T-cell (primary cell): ENCODE measurements at places on chromosomes 11 and 22. TPM values are rescaled to one million over a fixed set of nuclear protein-coding genes. Genes with fewer than 3 reads are reported as not detected.

The NTM gene
- not detected for total RNA-seq

- no peak for DNase-seq
Observed at GRCh38 chr11:81700076-81700475, 1033.6 kb downstream of the FAM181B start.

- DNase-seq = no peak
Observed at GRCh38 chr11:63274776-63275175, 31.4 kb upstream of the SLC22A25 start.

DNA sequence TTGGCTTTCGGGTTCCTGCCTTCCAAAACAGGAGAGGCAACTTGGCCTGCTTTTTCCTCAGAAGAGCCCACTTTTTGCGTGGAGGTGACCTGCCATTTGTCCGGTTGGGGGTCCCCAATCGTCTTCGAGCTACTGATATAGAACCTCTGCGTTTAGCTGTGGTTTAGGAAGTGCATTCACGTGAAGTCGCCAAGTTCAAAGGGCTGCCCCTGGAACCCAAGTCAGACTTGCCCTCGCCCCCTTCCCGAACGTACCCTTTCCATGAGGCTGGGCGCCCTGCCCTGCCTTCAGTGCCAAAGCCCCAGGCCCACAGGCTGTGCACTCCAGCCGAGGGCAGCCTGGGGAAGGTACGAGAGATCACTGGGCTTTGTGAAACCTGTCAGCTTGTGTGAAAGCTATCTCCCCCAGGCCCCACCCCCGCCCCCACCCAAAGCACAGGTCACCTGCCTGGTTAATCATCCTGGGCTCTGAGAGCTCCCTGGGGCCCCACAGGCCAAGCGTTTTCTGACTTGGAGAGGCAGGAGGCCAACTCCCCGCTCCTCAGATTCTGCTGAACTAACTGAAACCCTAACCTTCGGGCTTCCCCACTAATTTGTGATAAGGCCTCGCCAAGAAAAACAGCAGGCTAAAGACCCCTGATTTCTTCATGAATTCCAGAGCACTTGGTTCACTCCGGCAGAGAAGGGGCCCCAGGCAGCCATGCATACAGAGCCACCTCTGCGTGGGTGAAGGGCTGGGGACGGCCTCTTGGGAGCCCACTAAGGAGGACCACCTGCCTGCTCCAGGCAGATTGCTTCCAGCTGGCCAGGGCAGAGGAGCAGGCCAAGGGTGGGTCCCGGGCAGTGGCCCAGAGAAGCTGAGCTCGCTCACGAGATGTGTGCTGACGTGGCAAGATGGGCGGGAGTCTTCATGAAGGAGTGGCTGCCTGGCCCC, 25.8 kb upstream of the KCNQ1OT1 start:
- no peak for DNase-seq

- DNase-seq = no peak
Observed at GRCh38 chr11:43580735-43581369, 99.7 kb upstream of the HSD17B12 start.

The FERMT3 gene
- 170 TPM for total RNA-seq

DNA sequence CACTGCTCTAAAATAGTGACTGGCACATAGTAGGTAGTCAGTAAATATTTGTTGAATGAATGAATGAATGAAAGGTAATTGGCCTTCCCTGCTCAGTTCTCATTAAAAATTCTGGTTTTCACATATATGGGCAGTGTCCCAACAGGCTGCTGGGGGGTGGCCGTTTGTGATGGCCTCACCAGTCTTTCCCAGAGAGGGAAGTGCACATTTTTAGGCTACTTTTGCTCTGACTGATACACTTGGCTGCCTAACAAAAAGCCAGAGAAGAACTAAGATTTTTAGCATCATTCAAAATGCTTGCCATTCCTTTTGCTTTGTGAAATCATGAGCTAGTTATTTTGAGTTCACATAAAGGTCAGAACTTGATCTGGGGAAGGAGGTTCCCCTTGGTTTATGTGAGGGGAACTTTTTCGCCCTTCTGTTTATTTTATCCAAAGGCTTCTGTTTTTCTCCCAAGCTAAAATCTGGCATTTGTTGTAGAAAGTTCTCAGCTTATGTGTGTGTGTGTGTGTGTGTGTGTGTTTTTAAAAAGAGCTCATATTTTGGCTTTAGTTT, 83.1 kb downstream of the PTPRJ start:
- DNase-seq = no peak
